Kasumi-1 (cell line): ENCODE measurements at places on chromosomes 7 and 10.

DNA sequence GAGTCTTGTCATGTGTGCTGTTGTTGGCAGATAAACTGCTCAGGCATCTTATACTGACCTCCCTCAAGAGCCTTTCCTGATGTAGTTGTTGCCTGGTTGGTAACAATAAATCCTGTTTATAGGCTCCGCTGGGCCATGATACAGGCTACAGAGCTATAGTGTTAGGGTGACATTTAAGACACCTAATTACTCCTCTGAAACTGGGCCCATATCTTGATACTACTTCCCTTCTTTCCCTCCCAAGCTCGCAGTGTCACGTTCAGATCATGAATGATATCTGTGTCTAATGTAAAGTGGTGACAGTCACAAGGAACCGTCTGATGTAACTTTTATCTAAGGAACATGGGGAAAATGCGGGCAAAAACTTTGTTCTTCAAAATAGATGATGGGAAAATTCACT lies 35.4 kb downstream of the CROT start:
- no peak for DNase-seq

DNA sequence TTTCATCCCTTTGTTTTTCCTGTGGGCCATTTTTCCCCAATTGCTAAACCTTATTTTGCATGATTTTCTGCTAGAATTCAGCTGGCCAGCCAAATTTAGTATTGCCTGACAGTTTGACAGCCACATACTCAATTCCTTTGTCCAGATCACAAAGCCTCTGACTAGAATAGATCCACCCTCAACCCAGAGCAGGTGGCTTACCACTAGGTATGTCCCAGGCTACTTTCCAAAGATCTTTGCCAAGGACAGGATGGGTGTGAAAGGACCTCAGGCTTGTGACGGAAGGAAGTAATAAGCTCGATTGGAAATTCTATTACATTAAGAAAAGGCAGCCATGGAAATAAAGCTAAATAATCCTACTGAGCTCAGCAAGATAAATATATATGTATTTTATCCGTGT lies 50.6 kb upstream of the AGK start:
- no peak for DNase-seq

- DNase-seq = no peak
Measured at GRCh38 chr7:14235056-14235455, 245.6 kb upstream of the ETV1 start.

- DNase-seq = no peak
Measured at GRCh38 chr10:133130602-133131001, 29.4 kb upstream of the KNDC1 start.

- no peak for DNase-seq
Measured at GRCh38 chr7:22864301-22864700, 41.7 kb upstream of the TOMM7 start.

DNA sequence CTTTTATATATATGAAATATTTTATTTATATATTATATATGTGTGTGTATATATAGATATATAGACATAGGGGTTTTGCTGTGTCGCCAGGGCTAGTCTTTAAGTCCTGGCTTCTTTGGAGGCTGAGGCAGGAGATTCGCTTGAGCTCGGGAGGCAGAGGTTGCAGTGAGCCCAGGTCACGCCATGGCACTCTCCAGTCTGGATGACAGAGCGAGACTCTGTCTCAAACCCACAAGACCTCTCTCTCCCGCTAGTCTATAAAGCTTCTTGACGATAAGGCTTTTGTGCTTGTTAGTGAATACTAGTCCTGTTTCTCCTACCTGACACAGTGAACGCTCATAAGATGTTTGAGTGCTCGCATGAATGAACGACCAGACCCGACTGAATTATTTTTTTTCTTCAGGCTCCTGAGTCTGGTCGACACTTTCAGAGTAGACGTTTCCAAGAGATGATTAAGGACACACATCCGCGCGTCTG lies 577 bp upstream of the DDX21 start:
- no peak for DNase-seq

GRCh38 chr7:36190447-36191291 lies 37.6 kb downstream of the EEPD1 start:
- DNase-seq = no peak

- DNase-seq = no peak
Measured at GRCh38 chr7:120825152-120825551, 32.8 kb downstream of the TSPAN12 start.

DNA sequence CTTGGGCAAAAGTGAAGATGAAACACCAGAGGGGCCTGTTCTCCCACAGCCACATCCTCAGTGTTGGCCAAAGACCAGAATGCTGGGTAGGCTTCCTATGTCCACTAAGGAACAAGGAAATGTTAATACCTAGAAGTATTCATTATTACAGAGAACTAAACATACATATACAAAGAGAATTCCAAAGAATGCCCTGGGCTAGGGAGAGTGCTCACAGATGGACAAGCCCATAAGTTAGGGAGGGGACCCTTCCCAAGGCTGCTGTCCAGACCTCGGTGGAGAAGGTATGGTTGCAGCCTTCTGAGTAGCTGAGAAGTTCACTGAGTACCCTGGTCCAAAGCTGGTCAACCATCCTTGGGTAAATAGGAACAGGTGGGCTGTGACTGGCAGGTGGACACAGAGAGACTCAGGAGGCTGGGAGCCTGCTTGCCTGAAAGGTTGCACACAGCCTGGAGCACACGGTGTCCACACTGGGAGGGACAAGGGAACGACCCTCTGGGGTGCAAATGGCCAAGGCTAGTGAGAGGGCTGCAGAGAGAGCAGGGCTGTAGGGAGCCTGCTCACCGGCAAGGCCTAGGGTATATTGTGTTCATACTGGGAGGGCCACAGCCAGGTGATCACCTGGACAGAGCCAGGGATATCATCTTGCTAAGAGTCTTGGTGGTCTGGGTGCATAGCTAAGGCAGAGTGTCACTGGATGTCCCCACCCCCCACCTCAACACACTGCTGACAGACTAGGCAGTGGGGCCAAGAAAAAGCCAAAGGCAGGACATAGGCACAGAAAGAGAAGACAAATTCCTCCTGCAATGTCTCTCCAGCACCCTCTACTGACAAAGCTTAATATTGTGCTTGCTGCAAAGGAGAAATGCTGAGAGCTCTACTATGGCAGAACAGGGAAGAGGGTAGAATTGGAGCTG lies 40.3 kb downstream of the CPVL start:
- peak; percentile 84 for DNase-seq

- DNase-seq = no peak
Measured at GRCh38 chr10:99984211-99985034, 25.3 kb downstream of the DNMBP start.

- DNase-seq = no peak
Measured at GRCh38 chr10:129244757-129245156, 222.3 kb upstream of the MGMT start.

- no peak for DNase-seq
Measured at GRCh38 chr7:7861211-7861633, 107.4 kb upstream of the GLCCI1 start.

GRCh38 chr10:13296476-13296875 lies 3.4 kb downstream of the PHYH start:
- DNase-seq = no peak
